ENCODE measurements at places on chromosomes 5 and 9.

DNA sequence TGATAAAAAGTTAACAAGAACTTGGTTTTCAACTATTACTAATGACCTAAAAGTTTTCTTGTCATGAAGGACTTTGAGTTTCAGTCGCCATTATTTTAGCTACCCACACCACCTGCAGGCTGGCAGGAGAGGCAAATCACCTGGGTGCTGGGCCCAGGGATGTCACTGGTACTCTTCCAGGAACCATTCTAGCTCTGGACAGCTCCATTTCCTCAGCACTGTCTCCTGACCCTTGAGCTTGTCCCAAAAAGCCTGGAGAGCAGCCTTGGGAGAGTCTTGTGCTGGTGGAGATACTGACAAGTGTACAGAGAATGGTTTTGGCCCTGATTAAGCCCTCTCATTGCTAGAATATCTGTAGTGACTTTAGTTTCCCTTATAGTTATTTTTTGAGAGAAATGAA lies 1924.1 kb upstream of the WWC1 start:
- DNase-seq = no peak

DNA sequence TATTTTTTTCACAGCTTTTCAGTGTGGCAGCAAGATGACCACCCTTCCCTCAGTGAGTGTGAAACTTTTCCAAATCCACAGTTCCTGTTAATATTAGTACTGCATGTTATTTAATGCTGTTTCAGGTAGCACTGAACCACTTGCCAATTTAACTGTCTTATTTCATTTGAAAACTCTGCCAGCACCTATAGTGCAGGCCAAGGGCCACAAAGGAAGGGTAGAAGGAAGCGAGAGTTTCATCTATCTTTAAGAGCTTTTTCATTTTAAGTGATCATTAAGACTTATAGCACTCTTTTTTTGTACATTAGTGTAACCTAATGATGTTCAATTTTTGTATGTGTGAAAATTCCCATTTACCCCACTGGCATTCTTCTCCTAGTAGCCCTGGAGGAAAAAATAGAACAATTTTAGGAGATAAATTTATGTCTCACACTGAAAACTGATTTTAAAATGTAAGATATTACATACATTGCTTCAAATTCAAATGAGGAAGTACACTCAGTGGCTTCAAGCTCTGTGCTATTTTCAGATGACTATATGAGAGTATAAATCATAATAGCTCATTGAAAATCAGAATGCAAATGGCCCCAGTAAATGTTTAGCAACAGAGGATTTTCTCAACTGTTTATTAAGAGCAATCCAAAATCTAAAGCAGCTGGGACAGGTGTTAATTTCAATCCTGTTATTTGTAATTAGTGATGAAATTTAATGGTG lies 820.5 kb downstream of the PTPRD start:
- no peak for DNase-seq

DNA sequence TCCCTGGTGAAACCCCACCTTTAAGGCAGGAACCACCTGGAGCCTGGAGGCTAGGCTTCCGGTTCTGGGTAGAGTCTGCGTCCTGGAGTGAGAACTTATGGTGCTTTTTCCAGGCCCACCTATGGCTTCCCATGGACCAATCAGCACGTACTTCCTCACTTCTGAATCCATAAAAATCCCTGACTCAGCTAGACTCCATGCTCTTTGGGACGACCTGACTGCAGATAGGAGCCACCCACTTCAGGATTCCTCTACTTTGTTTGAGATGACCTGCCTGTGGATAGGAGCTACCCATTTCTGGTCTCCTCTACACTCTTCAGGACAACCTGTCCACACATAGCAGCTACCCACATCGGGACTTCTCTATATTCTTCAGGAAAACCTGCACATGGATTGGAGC lies 168.8 kb upstream of the IRX2 start:
- DNase-seq = no peak

GRCh38 chr9:38724754-38725153 lies 4.8 kb upstream of the FAM240B start:
- no peak for DNase-seq

DNA sequence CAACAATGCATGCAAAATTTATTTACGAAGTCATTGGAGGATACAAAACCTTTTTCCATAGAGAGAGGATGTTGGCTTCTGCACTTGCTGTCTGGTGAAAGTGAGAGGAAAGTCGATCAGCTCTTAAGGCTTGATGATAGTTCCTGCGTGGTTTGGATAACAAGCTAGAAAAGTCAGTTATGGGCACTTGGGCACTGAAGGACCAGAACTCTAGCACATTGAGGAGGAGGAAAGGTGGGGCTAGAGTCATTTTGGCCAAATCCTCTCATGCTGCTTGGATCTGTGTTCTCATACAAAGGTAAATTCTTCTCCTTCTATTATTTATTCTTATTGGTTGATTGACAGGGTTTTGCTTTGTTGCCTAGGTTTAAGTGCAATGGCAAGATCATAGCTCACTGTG lies 245.9 kb upstream of the ADAMTSL1 start:
- no peak for DNase-seq

GRCh38 chr5:40124367-40124766 lies 555.3 kb upstream of the PTGER4 start:
- DNase-seq = no peak

DNA sequence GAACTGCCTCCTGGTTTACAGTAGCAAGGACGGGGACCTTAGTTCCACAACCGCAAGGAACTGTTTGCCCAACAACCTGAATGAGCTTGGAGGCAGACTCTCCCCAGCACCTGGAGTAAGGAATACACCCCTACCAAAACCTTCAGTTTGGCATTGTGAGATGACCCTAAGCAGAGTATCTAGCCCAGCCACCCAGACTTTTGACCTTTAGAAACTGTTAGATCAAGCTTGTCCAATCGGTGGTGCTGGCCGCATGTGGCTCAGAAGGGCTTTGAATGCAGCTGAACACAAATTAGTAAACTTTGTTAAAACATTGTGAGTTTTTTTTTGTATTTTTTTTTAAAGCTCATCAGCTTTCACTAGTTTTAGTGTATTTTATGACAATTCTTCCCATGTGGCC lies 86.9 kb upstream of the C9orf72 start:
- no peak for DNase-seq

DNA sequence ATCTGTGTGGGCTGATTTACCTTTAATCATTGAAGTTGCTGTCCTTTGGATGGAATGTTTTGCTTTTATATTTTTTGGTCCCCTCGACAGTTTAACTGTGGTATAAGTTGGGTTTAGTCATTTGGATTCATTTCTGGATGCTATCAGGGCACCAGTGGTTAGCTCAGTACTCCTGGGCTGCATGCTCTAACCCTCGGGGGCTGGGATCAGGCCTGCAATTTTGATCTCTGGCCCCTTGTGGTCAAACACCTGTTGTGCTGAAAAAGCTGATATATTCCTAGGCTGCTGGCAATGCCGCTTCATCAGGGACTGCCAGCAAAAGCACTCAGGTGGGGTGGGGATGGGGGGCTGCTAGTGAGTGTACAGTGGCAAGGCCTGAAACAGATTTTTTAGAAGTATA lies 440.4 kb upstream of the RIOK2 start:
- DNase-seq = no peak
